ENCODE measurements at places on chromosomes 7 and 10.

DNA sequence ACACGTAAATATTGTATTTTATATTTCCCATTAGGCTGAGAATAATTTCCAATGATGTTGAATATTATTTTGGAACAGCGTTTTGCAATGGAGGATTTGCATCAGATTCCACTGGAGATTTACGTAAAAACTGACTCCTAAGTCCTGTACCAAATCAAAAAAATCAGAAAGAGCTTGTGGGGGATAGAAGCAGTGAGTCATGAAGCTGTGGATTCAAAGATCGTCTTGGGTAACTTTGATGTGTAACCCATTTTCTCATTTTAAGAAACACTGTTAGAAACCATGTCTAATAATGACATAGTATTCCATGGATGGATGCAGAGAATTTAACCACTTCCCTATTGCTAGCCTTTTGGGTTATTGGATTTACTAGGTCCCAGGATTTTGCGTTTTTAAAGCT is 158.6 kb downstream of the INHBA start:
- no peak for DNase-seq

DNA sequence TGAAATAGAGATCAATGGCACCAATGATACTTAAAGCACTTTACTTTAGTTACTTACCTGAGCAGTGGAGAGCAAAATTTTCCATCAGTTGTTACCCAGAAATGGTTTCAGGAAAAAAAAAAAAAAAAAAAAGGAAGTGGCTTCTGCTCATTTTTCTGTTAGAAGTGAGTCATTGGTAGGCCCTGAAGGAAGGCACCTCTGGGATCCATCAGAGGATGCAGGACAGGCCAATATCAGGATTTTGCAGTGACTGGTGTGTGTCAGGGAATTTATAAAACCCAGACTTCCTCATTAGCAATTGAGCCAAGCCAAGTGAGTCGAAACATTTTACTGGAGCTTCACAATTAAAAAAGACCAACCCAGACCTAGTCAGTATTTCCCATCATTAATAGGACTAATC is 2.3 kb upstream of the SMIM30 start:
- no peak for DNase-seq

GRCh38 chr7:76997381-76998284 is 34.5 kb downstream of the SPDYE17 start:
- DNase-seq, result no peak

- no peak for DNase-seq
Measured at GRCh38 chr7:129940329-129940728, 12.4 kb downstream of the UBE2H start.

Data from immature natural killer cell (primary cell).